Ascending aorta (tissue), 2 donors: ENCODE measurements at places on chromosomes 5 and 9.

DNA sequence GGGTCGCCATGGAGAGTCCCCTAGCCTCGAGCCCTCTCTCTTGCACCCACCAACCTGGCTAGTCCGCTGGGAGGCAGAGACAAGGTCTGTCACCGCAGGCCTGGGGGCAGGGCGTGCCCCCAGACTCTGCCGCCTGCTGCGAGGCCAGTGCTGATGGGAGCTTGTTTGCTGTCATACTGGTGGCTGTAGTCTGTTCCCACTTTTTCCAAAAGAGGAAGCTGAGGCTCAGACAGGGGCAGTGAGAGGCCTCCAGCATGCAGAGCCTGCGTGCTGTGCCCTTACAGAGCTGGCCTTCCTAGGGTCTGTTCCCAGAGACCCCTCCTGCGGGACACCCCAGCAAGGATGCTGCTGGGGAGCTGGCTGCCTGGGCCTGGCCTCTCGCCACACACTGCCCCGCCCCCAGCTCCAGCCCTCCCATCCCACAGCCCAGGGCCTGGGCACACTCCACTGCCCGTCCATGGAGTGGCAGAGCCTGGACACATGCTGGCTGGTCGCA is 21.0 kb upstream of the SUSD3 start:
- H3K36me3 ChIP-seq: no peaks in the 10 kb centered on the region
- H3K4me3 ChIP-seq: no peak overlapping the region
- no peak for DNase-seq
- no peaks in the 10 kb centered on the region for H3K4me1 ChIP-seq

DNA sequence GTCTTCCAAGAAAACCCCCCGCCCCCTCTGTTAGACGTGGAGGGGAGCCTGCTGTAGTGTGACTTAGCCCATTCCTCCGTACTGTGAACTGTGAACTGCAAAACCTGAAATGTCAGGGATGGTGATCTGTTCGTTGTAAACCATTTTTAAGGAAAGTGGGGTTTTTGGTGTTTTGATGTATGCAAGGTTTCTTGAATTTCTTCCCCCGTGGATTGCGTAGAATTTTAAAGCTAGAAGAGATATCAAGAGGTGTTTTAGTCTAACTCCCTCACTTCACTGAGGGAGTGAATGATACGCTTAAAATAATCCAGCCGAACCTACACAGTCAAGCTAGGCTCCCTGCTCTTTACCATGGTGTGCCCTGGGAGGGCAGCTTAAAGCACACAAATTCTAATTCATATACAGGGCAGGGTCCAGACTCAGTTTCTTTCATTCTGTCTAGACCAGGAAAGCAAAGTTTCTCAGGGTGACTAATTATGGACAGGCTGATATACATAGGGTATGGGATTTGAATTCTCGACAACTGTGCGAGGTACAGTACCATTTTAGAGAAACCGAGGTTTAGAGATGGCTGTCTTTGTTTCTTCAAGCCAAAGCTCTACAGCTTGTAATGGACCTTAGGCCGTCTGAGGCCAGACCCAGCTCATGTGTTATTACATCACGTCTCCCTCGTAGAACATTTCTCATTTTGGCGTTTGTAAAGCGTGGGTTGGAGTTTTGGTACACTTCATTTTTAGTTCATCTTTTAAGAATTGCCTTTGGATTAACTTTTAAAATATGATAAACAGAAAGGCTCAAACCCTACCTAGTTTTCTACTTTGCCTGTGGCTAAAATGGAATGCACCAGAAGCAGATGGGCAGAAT is 2.7 kb downstream of the PTGER4 start:
- H3K4me1 ChIP-seq: no peaks in the 10 kb centered on the region
- H3K36me3 ChIP-seq: no peaks in the 10 kb centered on the region
- H3K27ac ChIP-seq: peak overlapping the region; percentile 20
- peak overlapping the region; percentile 80 for H3K4me3 ChIP-seq

GRCh38 chr5:141881886-141882285 is 3.7 kb upstream of the PCDH1 start:
- peaks cover 8% of the 10 kb centered on the region for H3K27me3 ChIP-seq
- no peak for DNase-seq
- H3K4me1 ChIP-seq: peaks cover 17% of the 10 kb centered on the region
- no peaks in the 10 kb centered on the region for H3K36me3 ChIP-seq
- H3K27ac ChIP-seq: no peak overlapping the region
- H3K4me3 ChIP-seq: no peak overlapping the region

DNA sequence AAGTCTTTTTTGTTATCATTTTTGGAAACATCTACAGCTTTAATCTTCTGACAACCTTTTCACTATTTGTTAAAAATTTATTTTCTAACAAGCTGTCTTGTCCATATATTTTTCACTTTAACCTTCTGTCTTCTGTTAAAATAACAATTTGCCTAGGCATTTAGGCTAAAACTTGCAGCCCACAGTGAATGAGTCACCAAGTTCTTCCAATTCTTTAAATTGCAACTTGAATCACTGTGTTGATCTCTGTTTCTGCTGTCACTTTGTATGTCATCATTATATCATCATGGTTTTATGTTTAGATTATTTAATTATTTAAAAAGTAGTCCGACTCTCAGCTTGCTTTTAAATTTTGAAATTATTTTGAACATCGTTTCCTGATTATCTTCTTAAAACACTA is 473.8 kb upstream of the PTPRD start:
- no peaks in the 10 kb centered on the region for H3K4me1 ChIP-seq
- H3K27ac ChIP-seq: no peak overlapping the region
- H3K36me3 ChIP-seq: no peaks in the 10 kb centered on the region

GRCh38 chr9:97536480-97536879 is 35.0 kb downstream of the TMOD1 start:
- H3K27me3 ChIP-seq: no peaks in the 10 kb centered on the region
- peaks cover 13% of the 10 kb centered on the region for H3K36me3 ChIP-seq
- no peaks in the 10 kb centered on the region for H3K4me1 ChIP-seq
- H3K4me3 ChIP-seq: no peak overlapping the region
- H3K27ac ChIP-seq: peak overlapping the region; percentile 10

DNA sequence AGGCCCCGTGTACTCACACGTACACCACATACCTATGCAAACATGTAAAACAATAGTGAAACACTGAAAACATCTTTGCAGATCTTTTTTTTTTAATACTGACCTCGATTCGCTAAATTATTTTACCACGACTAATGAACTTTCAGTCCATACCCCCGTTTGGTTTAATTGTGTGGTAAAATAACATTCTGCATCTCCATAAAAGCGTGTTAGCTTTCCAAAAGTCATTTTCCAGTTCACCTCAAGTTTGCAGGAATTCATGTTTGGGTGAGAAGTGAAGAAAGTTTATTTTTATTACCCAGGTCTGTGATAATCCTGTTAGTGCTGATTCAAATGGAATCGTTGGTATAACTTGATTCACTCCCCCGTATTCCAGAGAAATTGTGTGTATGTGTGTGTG is 652 bp downstream of the ARSK start:
- H3K4me1 ChIP-seq: peaks cover 13% of the 10 kb centered on the region
- no peaks in the 10 kb centered on the region for H3K27me3 ChIP-seq
- H3K36me3 ChIP-seq: no peaks in the 10 kb centered on the region
- no peak for DNase-seq
- H3K4me3 ChIP-seq: peak overlapping the region; percentile 79

GRCh38 chr9:101977614-101978210 is 239.3 kb upstream of the GRIN3A start:
- no peak overlapping the region for H3K4me3 ChIP-seq
- H3K4me1 ChIP-seq: no peaks in the 10 kb centered on the region
- H3K27me3 ChIP-seq: no peaks in the 10 kb centered on the region
- no peak overlapping the region for H3K27ac ChIP-seq
- no peaks in the 10 kb centered on the region for H3K36me3 ChIP-seq
- DNase-seq: no peak

- peaks cover 18% of the 10 kb centered on the region for H3K36me3 ChIP-seq
- no peaks in the 10 kb centered on the region for H3K27me3 ChIP-seq
- no peak for DNase-seq
- no peak overlapping the region for H3K4me3 ChIP-seq
- no peak overlapping the region for H3K27ac ChIP-seq
Observed at GRCh38 chr5:180332861-180333260, 20.3 kb downstream of the GFPT2 start.

- peak; percentile 10 for DNase-seq
- peak overlapping the region; percentile 86 for H3K4me3 ChIP-seq
- H3K27ac ChIP-seq: peak overlapping the region; percentile 95
Observed at GRCh38 chr5:102753889-102754766, 977 bp upstream of the PAM start.

- H3K4me1 ChIP-seq: no peaks in the 10 kb centered on the region
- H3K36me3 ChIP-seq: no peaks in the 10 kb centered on the region
- DNase-seq: no peak
- H3K27ac ChIP-seq: no peak overlapping the region
- H3K27me3 ChIP-seq: no peaks in the 10 kb centered on the region
Observed at GRCh38 chr5:98705841-98706240, 67.6 kb upstream of the RGMB start.

DNA sequence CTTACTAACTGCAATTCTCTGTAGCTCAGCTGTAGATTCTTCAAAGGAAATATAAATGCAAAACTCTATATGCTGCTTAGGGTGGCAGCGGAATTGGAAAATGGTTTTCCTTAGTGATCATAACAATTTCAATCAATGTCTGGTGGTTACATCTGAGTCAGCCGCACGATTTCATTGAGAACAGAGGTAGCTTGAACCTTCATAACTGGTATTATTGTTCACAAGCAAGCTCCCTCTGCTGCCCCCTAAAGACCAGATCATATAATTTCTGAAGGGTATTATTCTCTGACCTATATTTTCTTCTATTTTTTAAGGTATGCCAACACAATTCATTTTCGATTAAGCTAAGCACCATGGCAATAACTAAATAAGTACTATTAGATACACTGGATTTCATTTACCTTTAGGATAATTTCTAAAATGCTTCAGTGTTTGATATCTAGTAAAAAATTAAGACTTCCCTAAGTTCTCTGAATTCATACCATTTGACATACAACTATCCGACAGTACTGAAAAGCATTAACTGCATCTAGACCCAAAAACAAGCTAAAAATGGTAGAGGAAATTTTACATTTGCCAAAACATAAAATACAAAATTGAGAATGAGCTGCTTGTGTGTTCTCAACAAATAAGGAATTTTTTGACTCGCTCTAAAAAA is 181.1 kb upstream of the SPEF2 start:
- H3K36me3 ChIP-seq: no peaks in the 10 kb centered on the region
- no peaks in the 10 kb centered on the region for H3K27me3 ChIP-seq
- DNase-seq: no peak
- no peaks in the 10 kb centered on the region for H3K4me1 ChIP-seq

DNA sequence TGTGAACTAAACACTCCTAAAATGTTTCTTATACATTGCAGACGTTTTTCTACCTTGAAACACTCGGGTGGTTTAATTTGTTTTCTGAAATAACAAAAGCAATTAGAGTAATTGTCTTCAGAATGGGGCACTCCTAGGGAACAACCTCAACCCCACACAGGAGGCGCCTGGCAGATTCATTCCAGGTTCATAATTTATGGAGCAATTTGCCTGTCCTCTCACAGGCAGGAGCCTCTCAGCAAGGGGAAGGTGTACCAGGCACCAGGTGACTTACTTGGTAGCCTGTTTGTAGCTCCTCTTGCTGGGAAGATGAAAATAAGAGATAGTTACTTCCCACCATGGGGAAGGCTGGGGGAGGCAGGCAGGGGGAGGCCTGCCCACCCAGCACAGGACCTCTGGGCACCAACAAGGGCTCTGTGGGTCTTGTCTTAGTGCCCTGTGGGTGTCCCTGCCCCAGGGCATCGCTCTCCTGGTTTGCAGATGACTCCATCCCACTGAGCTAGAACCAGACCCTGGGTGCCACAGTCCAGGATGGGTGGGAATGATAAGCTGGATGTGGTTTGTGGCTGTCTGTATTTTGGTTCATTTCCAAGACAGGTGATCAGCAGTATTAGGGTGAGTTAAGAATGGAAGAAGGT is 144.4 kb downstream of the FSTL4 start:
- H3K27me3 ChIP-seq: no peaks in the 10 kb centered on the region
- no peaks in the 10 kb centered on the region for H3K36me3 ChIP-seq
- DNase-seq: no peak
- H3K27ac ChIP-seq: no peak overlapping the region
- no peaks in the 10 kb centered on the region for H3K4me1 ChIP-seq
- H3K4me3 ChIP-seq: no peak overlapping the region

GRCh38 chr5:174527916-174528540 is 196.4 kb upstream of the MSX2 start:
- no peaks in the 10 kb centered on the region for H3K27me3 ChIP-seq
- no peak overlapping the region for H3K27ac ChIP-seq
- no peak overlapping the region for H3K4me3 ChIP-seq
- no peak for DNase-seq

GRCh38 chr5:17218353-17219005 is 1.0 kb downstream of the BASP1 start:
- H3K4me1 ChIP-seq: no peaks in the 10 kb centered on the region
- DNase-seq: peak; percentile 84
- H3K27me3 ChIP-seq: no peaks in the 10 kb centered on the region
- no peaks in the 10 kb centered on the region for H3K36me3 ChIP-seq
- H3K4me3 ChIP-seq: peak overlapping the region; percentile 82

DNA sequence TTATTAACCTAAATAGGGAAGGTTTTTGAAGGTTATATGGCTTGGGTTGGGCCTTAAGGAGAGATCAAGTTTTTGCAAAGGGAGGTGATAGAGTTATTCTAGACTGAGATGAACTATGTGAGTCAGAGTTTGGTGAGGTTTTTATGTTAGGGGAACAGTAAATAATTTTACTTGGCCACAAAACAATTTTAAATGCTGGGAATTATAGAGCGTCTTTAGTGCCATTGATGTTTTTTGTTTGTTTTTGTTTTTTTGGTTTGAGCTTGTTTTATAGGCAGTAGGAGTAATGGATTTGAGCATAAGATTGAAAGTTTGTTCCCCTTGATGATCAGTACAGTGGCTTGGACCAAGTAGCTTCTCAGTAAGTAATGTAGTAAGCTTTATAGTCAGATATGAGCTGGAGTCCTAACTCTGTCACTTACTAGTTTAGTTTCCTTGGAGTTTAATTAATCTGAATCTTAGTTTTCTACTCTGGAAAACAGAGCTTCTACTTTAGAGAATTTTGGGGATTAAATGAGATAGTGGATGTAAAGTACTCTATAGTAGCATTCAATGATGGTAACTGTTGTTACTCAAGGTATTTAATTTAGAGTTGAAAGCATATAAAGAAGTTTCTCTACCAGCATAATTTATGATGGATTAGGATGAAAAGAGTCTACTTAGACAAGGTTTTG is 2.9 kb downstream of the NAA35 start:
- H3K36me3 ChIP-seq: no peaks in the 10 kb centered on the region
- peak overlapping the region; percentile 9 for H3K27ac ChIP-seq
- no peaks in the 10 kb centered on the region for H3K4me1 ChIP-seq
- DNase-seq: no peak
- H3K27me3 ChIP-seq: no peaks in the 10 kb centered on the region
- H3K4me3 ChIP-seq: no peak overlapping the region

GRCh38 chr9:137721899-137722298 is 103.1 kb downstream of the EHMT1 start:
- H3K27me3 ChIP-seq: no peaks in the 10 kb centered on the region
- peaks cover 28% of the 10 kb centered on the region for H3K36me3 ChIP-seq
- H3K27ac ChIP-seq: no peak overlapping the region
- no peak overlapping the region for H3K4me3 ChIP-seq
- DNase-seq: no peak

GRCh38 chr9:15403155-15403554 is 19.5 kb upstream of the SNAPC3 start:
- H3K4me3 ChIP-seq: no peak overlapping the region
- no peaks in the 10 kb centered on the region for H3K36me3 ChIP-seq
- no peak for DNase-seq
- H3K27ac ChIP-seq: peak overlapping the region; percentile 7
- H3K4me1 ChIP-seq: peaks cover 17% of the 10 kb centered on the region

- no peaks in the 10 kb centered on the region for H3K36me3 ChIP-seq
- DNase-seq: no peak
Observed at GRCh38 chr5:53039855-53040254, 50.7 kb downstream of the ITGA2 start.

- no peak overlapping the region for H3K27ac ChIP-seq
- H3K4me1 ChIP-seq: no peaks in the 10 kb centered on the region
- DNase-seq: no peak
- H3K36me3 ChIP-seq: no peaks in the 10 kb centered on the region
Observed at GRCh38 chr9:104608336-104608735, 2.9 kb upstream of the OR13C2 start.
